ENCODE measurements at places on chromosomes 16 and 17.

DNA sequence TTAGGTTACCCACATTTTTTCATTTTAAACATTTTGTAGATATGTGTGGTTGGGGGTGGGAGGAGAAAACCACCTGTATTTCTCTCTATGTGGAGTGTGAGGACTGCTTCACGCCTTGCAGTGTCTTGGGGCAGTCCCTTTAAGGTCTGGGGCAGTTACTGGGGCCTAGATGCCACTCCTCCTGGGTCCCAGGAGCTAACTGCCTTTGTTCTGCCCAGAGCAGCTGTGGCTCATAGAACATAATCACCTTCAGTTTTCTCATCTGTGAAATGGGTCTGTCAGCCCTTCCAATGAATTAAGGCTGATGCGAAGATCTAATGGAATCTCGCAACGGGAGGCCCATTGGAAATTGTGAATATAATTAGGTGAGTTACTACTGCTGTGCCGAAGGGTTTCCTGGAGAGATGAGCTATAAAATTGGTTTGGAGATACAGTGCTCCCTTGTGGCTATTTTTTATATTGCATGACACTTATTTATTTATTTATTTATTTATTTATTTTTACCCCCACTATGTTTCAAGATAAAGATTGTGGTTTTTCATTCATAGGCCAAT, 22.9 kb downstream of the DHRS7C start:
- peak; percentile 45 for DNase-seq

GRCh38 chr16:27722892-27723450, 173.0 kb downstream of the KATNIP start:
- DNase-seq = no peak

GRCh38 chr17:40539711-40540411, 25.4 kb downstream of the CCR7 start:
- DNase-seq = no peak

DNA sequence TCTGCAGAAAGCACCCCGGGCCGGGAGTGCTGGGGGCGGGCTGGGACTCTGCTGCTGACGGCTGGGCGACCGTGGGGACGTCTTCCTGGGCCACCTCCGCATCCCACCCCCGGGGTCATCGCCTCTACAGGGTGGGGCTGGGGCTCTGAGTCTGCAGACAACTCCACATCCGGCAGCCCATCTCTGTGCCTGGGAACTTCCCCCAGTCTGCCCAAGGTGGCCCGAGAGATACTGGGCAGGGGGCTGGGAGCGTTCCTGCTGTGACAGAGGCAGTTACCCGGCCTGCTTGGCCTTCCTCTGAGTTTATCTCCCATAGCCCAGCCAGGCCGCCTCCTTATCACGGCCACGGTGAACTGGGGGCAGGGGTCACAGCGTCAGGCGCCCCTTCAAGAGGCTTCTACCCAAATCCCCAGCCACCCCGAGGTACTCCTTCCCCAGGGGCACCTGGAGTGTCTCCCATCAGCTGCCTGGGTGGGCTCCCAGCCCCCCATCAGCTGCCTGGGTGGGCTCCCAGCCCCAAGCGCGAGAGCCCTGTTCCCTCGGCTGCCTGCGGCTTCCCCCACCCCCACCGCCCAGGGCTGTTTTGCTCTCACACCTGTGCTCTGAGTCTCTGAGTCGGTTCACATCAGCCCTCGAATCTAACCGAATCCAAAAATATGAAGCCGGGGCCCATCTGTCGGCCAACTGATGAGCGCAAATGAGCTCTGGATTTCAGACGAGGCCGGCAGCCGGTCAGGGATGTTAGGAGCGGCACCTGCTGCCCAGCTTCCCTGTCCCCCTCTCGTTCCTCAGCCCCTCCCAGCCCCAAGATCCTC, 15.6 kb upstream of the CBFA2T3 start:
- no peak for DNase-seq

DNA sequence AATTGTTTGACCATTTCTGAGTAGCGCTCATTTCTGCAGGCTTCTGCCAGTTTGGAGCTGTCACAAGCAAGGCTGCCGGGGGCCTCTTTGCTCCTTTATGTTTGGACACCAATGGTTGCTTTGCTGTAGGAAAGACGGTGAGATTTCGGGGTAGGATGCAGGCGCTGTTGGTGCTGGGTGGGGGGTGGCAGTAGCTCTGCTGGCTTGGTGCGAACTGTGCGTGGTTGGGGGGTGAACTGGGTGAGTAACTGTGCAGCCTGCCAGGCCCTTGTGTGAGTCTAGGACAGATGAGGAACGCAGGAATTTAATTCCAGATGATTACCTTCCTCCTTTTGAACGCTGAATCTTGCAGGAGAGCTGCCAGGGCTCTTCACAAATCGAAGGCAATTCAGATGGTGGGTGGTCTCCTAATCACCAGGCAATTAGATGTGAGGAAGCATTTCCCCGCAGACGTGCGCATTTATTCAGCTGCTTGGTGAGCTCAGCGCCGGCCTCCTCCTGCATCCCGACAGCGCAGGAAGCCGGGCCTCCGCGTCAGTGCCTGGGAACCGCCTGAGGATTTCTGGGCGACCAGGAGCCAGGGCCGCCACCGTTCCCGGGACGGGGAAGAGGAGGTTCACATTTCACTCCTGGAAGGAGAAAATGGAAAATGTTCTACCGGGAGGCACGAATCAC, 154.4 kb downstream of the FOXL1 start:
- DNase-seq = peak; percentile 4

- DNase-seq = no peak
These were observed 279.5 kb downstream of the SEC14L1 start for GRCh38 chr17:77420095-77420803.

DNA sequence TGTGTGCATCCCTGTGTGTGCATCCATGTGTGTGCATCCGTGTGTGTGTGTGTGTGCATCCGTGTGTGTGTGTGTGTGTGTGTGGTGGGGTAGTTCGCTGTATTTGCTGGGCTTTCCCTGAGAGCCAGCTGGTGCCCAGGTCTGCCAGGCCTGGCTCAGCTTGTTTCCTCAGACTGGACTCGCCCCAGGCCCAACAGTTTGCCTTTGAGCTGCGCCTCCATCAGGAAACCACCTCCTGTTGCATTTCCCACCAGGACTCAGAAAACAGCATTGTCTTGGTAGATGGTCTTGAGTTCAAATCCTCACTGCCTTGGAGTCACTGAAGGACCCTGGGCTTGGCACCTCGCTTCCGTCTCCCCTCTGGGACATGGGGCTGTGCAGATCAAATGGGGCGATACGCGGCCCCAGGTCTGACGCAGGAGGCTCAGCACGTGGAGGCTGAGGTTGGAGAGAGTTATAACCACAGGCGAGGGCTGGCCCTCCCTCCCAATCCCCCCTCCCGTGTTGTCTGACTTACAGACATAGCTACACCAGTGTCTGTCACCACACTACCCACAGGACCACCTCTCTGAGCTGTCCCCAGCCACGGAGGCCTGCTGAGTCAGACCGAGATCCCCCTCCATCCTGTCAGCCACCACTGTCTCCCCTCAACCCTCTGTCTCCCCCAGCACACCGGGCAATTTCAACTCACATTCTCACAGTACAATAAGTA, 4.7 kb downstream of the ITGAE start:
- no peak for DNase-seq

- DNase-seq = no peak
These were observed 33.3 kb upstream of the ANKFN1 start for GRCh38 chr17:56119936-56120335.

DNA sequence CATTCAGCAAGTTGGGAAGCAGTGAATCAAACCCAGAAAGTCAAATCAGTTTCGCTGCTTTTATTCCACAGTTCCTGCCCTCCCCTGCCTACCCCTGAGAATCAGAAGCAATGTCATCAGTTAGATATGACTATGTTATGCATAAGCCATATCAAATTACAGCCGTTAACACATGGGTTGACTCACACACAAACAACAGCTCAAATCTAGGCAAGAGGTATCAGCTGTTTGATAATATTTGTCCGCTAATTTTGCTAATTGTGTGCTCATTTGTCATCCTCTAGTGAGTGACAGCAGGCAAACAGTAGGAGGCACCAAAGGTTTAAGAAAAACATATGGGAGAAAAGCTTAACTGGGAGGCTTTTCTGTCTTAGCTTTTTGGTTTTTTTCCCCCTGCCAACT, 327.4 kb upstream of the CCL2 start:
- no peak for DNase-seq

DNA sequence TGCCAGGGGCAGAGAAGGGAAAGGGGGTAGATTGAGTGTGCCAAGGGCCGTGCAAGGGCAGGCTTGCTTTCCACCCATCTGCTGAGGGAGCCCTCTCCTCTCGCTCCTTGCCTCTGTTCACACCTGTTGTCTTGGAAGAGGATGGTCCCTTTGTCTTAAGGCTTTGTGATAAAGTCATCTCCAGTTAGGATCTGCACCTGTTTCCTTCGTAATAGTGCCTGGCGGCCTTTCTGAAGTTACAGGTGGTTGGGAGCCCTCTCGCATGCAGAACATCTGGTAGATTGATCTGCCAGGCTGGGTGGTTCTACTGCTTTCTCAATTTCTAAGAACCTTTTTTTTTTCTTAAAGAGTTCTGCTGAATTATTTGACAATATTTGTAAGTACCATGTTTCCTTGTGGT, 16.3 kb downstream of the UBFD1 start:
- DNase-seq = no peak

DNA sequence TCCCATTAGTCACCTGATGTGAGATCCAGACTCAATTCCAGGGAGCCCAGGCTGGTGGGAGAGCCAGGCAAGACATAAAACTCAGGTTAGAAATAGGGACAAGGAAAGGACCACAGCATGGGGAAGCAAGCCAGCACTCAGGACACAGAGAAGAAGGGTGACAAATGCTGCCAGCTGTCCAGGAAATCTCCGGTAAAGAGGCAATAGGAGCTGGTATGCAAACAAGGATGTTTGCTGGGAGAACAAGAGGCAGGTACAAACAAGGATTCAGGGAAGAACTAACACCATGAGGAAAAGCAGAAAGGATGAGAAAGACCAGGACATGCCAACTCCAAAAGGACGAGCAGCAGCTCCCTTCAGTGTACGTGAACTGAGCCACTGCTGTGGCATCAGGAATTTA, 10.2 kb upstream of the TXNDC11 start:
- DNase-seq = no peak

- DNase-seq = peak; percentile 93
These were observed 16.7 kb downstream of the RPRML start for GRCh38 chr17:46962374-46962790.

- peak; percentile 12 for DNase-seq
These were observed 910.5 kb downstream of the CDH11 start for GRCh38 chr16:64211331-64211730.

GRCh38 chr17:40520991-40521453, 19.6 kb upstream of the TNS4 start:
- DNase-seq = no peak
